Upper lobe of right lung (tissue), 1 donor: ENCODE measurements at places on chromosomes 3 and 15.

DNA sequence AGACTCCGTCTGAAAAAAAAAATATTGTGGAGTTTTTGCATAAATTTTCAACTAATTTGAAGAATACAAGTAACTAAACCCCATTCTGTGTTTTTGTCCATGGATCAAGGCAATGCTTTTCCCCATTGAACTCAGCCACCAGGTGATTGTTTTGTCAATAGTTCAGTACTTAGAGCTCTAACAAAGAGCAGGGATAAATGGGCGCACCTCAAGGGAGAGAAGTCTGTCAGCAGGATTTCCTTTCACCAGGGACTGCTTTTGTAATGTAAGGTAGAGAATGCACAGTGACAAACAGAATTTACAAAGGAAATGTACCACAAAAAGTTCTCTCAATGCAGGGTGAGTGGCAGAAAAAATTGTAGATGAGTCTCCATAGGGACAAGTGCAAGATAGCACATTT lies 10.8 kb upstream of the ATP13A5 start:
- DNase-seq, result no peak

- no peak for DNase-seq
These were observed 32.1 kb upstream of the NUDT16 start for GRCh38 chr3:131349454-131349853.

DNA sequence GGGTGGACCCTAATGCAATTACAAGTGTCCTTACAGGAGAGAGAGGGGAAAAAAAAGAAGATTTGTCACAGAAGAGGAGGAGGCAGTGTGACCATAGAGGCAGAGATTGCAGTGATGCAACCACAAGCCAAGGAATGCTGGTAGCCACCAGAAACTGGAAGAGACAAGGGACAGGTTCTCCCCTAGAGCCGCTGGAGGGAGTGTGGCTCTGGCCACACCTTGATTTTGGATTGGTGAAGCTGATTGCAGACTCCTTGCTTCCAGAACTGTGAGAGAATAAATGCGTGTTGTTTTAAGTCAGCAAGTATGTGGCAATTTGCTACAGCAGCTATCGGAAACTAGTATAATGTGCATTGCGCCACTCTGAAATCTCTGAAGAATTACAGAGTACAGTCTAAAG lies 110.1 kb downstream of the SRGAP3 start:
- DNase-seq, result no peak

- DNase-seq, result no peak
These were observed 499.4 kb downstream of the GBE1 start for GRCh38 chr3:81261996-81262395.

- no peak for DNase-seq
These were observed 211.4 kb downstream of the NR1D2 start for GRCh38 chr3:24156466-24156865.

GRCh38 chr3:48423883-48424695 lies 5.8 kb downstream of the PLXNB1 start:
- DNase-seq, result no peak

DNA sequence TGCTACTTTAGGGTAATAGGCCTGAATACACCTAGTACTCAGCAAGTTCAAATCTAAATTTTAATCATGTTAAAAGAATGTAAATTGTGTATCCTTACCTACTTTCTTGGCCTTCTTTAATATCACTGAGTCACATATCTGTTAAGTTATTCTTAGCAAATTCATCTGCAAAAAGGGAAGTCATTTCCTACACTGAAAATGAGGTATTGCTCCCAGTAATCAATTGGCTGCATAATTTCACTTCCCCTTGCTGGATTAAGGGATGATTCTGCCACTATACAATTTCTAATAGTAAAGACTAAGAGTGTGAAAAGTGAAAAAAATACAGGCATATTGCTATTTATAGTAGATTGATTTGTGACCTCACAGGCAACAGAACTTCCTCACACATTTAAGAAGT lies 47.8 kb downstream of the CCDC54 start:
- no peak for DNase-seq

GRCh38 chr3:159941038-159942000 lies 47.3 kb upstream of the IL12A start:
- no peak for DNase-seq

DNA sequence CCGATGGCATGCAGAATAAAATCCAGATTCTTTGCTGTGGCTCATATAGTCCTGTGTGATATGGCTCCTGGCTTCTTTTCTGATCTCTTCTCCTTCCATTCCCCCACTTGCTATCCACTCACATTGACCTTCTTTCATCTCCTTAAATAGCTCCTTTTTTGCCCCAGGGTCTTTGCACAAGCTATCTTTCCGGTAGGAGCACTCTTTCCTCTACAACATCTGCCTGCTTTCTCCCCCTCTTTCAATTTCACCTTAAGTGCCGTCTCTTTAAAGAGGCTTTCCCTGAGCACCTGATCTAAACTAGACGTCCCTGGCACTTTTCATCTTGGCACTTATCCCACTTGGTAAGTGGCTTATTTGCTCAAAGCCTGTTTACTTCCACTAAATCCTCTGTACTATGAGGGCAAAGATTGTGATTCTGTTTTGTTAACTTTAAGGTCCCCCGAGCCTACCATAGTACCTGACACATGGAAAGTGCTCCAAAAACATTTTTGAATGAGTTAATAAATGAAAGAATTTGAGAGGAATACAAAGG lies 323.3 kb upstream of the TLE3 start:
- DNase-seq, result no peak

DNA sequence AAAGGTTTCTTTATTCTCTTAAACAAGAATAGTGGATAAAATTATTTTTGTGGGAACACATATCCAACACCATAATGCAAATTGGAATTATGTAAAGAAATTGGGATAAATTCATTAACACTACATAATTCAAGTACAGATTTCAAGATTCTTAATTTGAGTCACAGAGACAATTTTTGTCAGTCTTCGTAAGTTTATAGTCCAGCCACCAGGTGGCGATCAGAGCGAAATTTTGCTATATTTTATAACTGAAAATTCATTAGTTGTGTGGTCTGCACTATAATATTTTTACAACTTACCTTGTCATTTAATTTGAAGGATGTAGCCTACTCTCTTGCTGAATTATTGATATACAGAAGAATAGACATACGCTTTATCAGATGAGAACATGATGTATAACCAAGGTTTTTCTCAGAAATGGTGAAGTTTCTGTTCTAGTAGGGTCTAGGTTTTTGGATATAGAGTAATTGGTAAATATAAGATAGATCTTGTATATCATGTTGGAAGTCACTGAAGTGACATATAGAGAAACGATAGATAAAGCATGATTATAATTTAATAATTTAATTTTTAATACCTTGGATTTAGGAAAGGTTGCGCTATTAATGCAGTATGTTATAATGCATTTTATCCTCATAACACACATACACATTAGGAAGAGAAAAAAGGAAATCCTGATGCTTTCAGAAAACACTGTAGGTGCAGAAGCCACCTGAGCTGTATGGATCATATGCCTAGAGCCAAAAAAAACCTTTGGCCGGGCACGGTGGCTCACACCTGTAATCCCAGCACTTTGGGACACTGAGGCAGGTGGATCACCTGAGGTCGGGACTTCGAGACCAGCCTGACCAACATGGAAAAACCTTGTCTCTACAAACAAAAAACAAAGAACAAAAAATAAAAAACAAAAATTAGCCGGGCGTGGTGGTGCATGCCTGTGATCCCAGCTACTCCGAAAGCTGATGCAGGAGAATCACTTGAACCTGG lies 31.7 kb downstream of the PLSCR4 start:
- DNase-seq, result no peak

- no peak for DNase-seq
These were observed 74.0 kb upstream of the TERB2 start for GRCh38 chr15:44882499-44882968.

- no peak for DNase-seq
These were observed 72.7 kb downstream of the GSK3B start for GRCh38 chr3:120021523-120021922.

DNA sequence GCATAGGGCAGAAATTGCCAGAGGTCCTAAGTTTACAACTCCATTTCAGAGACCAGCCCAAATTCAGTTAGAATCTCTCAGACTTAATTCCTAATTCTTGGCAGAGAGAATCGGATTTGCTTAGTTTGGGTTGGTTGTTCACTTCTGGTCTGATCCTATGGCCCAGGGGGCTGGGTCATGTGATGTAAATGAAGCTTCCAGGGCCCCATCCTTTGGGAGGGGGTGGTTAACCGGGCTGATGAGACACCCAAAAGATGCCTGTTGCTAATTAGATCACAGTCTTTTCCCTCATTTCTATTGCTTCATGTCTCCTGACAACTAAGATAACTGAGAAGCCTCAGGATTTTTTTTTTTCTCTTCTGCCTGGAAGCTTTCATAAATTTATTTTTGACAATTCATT lies 11.1 kb upstream of the ZNF620 start:
- no peak for DNase-seq

- no peak for DNase-seq
These were observed 69.8 kb downstream of the HES1 start for GRCh38 chr3:194205675-194206133.

DNA sequence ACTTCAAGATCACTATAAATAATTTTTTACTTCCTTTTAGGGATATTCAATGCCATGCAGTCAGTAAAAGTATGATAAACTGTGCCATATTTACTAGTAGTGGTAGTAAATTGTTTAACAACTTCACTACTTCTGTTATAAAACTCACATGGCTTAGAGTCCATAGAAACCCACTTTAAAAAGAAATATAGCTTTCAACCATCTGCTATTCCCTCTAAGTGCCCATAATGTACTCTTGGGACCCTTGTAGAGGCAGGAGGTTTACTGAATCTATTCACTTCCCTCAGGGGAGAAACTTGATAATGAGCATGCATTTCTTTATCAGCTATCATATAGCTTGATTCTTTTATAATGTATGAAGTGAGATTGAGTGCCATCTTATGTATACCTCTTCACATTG lies 1448.4 kb upstream of the ALCAM start:
- no peak for DNase-seq

DNA sequence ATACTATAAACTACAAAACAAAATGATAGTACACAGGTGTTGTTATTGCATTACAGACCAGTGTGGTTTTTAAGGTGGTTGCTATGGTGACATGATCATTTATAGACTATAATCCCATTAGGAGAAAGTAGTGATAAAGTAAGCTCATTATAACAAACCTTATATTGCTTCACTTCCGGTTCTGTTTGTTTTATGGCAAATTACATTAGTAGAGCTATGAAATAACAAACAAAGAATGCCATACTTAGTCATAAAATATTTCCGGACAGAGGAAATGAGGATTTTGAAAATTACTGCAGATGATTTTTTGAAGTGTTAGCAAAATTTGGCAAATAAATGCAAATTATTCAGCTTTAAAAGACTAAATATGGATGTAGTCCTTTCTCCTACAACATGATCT lies 640.4 kb upstream of the ARPP21 start:
- DNase-seq, result no peak

- no peak for DNase-seq
These were observed 1091.0 kb downstream of the FHIT start for GRCh38 chr3:60160111-60160821.

GRCh38 chr3:57918123-57918837 lies 89.9 kb upstream of the FLNB start:
- no peak for DNase-seq
